ENCODE measurements at places on chromosomes 2 and 18.

- no peak for DNase-seq
Measured at GRCh38 chr18:44724105-44724778, 43.6 kb downstream of the SETBP1 start.

DNA sequence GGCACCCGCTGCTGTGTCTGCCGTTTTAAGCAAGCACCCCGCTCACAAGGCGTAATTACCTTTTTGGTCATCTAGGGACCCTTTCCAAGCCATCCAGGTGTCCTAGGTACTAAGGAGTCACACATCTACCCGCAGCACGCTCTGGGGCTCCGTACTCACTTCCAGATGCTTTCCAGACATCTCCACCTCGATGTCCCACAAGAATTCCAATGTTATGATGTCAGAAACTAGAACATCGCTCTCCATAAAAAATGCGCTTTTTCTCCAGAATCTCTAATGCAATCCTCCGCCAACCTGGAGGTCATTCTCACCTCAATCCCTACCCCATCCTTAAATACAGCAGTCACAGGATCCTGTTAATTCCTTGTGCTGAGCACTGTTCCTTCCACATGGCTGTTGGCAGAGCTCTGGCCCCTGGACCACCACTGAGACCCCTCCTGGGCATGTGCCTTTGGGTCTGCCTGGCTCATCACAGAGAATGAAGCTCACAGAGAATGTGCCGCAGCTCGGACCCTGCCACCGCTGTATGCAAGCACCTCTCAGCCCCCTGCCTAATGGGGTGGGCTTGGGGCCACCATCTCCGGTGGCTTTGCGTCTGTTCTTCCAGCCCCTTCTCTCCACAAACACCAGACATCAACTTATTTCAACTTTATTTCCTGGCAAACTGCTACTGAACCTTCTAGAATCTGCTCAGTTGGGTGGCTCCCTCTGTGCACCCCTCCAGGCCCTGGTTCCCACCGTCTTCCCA, 4.6 kb upstream of the PXDN start:
- no peak for DNase-seq

DNA sequence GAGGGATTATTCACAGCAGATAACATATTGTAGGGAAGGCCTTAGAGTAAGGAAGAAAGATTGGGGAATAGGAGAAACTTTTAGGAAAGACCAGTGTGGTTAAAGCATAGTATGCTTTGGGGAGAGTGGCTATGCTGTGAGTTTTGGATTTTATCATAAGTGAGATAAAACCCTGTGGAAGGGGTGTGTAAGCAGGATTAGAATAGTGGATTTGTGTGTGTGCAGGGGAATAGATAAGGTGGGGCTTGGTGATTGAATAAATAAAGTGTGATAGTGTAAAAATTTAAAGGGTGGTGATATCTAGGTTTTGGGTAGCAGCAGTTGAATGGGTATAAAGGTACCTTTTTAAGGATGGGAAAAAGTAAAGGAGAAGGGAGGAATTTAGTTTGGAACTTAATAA, 137.7 kb downstream of the NCOA1 start:
- no peak for DNase-seq

- no peak for DNase-seq
Measured at GRCh38 chr2:64179582-64180321, 35.5 kb upstream of the PELI1 start.

- DNase-seq: no peak
Measured at GRCh38 chr2:168482269-168482668, 26.2 kb downstream of the CERS6 start.

DNA sequence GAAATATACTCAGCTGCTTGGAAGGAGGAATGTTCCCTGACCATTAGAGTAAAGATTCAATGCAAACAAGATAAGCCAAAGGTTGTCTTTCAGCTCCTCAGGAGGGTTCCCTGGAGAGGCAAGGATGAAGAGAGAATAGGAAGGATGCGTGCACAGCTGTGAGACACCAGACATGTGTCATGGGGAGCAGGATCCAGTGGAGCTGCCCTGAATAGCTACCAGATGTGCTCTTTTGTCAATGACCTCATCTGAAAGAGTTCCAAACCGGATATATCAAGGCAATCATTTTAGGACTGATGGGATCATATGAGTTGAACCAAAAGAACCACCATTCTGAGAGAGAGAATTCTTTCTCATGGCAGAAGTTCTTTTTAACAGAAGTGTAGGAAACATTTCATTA, 490.6 kb downstream of the IRS1 start:
- DNase-seq: no peak

DNA sequence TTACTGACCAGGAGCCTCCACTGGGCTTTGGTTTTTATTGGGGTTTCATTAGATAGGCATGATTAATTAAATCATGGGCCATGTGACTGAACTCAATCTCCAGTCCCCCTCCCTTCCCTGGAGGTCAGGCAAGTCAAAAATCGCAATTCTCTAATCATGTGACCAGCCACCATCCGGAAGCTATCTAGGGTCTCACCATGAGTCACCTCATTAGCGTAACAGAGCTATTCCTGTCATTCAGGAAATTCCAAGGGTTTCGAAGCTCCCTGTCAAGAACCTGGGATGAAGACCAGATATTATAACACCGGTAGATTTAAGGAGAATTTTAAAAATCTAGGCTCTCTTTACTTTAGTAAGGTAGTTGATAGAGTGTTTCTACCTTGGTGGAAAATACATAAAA, 180.3 kb upstream of the TCF4 start:
- no peak for DNase-seq

- DNase-seq: no peak
Measured at GRCh38 chr2:152565884-152566727, 151.2 kb downstream of the PRPF40A start.

- DNase-seq: no peak
Measured at GRCh38 chr2:203949228-203949627, 12.7 kb downstream of the ICOS start.

DNA sequence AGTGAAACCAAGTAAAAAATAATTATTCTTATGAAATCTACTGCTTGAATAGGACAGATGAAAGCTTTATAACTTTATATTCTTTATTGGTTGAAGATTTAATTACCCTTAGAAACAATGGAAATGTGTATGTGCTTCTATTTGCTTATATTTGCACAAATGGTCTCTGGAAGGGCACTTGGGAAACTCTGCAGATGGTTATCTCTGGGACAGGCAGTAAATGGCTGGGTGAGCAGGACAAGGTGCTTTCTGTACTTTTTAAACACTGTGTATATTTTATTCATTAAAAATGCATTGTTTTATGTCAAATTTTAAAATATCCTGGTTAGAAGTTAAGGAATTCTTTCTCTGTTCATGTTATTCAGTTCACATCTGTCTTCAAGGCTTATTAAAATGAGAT, 131.1 kb downstream of the LRRTM4 start:
- DNase-seq: no peak

GRCh38 chr18:56302156-56302555, 336.2 kb downstream of the TXNL1 start:
- no peak for DNase-seq

- no peak for DNase-seq
Measured at GRCh38 chr18:22846088-22846683, 86.9 kb upstream of the RBBP8 start.

DNA sequence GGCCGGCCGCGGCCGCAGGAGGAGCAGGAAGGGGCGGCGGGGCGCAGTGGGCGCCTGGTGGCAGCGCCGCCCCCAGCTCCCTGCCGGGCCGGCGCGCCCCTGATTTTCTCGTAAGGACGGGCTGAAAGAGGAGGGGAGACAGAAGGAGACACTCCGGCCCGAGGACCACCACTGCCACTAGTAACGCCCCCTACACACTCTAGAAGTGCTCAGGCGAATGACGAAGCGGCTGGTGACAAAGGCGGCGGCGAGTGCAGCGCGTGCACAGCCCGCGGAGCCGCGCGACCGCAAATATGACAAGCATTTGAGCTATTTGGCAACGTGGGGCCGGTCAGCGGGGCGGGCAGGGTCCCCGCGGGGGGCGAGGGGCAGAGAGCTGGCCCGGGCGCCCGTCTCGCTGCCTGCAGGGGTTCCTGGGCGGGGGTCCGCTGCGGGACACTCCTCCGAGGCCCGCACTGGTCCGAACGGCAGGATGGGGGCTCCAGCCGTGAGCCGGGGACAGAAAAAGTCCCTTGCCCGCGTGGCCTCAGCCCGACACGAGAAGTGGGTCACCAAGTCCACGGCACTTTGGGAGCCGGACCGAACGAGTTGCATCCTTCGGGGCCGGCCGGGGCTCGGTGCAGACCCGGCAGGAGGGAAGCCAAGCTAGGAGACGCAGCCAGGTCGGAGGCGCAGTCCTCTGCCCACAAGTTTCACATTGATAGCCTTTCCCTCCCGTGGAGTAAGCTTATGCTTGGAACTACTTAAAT, 524 bp upstream of the SERTAD2 start:
- peak; percentile 38 for DNase-seq

DNA sequence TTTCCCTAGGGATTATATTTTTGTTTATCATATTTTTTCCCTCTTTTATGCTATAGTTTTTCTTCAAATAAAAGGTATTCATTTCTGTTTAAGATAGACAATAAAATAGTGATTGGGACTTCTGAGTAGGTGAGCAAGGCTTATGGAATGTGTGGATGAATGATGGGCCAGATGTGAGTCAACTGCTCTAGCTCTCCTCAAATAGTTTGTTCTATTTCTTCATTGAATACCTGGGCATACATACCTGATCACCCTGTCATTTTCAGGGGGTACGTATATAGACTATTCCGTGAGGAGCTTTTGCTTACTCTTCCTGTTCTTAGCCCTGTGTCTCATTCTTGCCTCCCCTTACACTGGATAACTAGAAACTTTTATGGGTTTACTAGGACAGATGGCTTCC, 41.9 kb downstream of the BABAM2 start:
- no peak for DNase-seq

DNA sequence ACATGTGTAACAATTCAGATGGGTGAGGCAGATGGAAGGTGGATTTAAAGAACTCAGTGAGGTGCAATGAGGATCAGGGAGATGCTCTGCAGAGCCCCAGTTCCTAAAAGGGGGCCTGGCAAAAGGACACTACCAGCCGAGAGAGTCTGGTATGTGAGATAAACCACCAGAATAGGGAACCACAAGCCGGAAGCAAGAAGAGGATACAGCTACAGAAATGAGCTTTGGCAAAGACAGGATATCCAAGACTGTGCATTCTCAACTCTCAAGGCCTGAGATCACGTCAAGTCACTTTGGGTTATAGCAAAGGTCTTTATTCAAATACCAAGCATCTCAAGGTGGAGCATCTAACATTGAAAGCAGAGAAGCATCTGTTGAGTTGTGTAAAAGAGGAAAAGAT, 293.5 kb downstream of the ARHGAP15 start:
- no peak for DNase-seq

GRCh38 chr2:236876642-236877041, 209.0 kb upstream of the COPS8 start:
- no peak for DNase-seq

GRCh38 chr2:45140675-45141074, 131.4 kb upstream of the SIX2 start:
- DNase-seq: no peak

GRCh38 chr2:113175042-113175628, 1.4 kb downstream of the PSD4 start:
- no peak for DNase-seq

DNA sequence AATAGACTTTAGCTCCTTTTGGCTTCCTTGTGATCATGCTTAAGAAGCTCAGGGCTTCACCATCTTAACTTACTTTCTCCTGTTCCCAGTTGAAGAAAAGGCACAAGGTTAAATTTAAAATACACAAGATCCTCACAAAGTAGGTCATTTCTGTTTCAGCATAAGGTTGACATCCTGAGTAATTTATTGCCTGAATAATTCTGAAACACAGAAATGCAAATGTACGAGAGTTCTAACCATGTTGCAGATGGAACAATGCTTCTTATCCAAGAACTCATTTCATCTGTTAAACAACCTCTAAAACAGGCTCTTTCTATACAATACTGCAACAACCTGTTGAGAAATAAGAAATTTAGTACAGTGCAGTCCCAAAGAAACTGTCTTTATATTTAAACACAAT, 395.2 kb downstream of the BCL11A start:
- no peak for DNase-seq

- no peak for DNase-seq
Measured at GRCh38 chr2:241902357-241902991, 32.9 kb downstream of the RTP5 start.

- no peak for DNase-seq
Measured at GRCh38 chr2:239814861-239815601, 210.1 kb downstream of the NDUFA10 start.

- no peak for DNase-seq
Measured at GRCh38 chr2:61688369-61689334, 150.5 kb upstream of the XPO1 start.

- no peak for DNase-seq
Measured at GRCh38 chr18:29153091-29153490, 976.2 kb upstream of the CDH2 start.

GRCh38 chr18:58640428-58640805, 11.5 kb upstream of the ALPK2 start:
- no peak for DNase-seq

DNA sequence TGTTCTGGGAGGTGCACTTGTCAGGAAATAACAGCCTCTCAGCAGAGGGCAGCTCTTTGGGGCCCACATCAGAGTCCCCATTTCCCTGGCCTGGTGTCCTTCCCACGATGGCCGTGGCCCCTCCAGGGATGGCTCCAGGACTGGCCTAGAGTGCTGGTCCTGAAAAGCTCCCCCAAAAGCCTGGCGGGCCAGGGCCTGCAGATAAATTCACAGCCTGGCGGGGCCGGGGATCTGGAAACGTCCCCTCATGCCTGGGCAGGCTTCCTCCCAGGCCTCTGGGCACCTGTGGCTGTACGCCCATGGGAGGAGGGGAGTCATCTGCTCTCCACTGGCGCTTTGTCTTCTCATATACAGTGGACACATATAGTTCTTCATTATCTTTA, 52.6 kb upstream of the HS6ST1 start:
- no peak for DNase-seq

- no peak for DNase-seq
Measured at GRCh38 chr2:231683292-231684235, 24.8 kb upstream of the PTMA start.

- DNase-seq: no peak
Measured at GRCh38 chr2:112257575-112257974, 2.7 kb upstream of the ZC3H8 start.

GRCh38 chr2:16652296-16653082, 13.1 kb downstream of the CYRIA start:
- DNase-seq: no peak

- no peak for DNase-seq
Measured at GRCh38 chr2:226172939-226173338, 626.7 kb downstream of the IRS1 start.

- no peak for DNase-seq
Measured at GRCh38 chr2:200786826-200787225, 24.9 kb upstream of the BZW1 start.

- DNase-seq: no peak
Measured at GRCh38 chr18:34493566-34494358, 216.3 kb upstream of the DTNA start.

DNA sequence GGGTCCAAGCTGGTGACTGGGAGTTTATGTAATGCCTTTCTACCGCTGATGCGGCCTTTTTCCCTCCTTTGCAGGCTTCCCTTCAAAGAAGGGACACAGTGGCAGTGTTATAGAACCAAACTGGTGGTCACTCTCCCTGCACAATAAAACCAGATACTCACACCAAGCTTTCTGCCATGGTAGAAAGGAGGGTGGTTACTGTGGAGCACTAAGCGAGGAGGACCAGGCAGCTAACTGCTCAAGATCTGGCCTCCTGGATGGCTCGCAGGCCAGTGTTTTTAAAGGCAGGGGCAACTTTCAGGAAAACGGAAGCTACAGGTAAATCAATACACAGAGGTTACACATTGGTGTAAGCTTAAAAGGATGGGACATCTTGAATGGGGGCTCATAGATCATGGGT, 89.4 kb downstream of the BIN1 start:
- no peak for DNase-seq
